ENCODE measurements at places on chromosomes 11 and 22. TPM values are rescaled to one million over a fixed set of nuclear protein-coding genes. Genes with fewer than 3 reads are reported as not detected.

PATE4 gene
- polyA plus RNA-seq = not detected

DNA sequence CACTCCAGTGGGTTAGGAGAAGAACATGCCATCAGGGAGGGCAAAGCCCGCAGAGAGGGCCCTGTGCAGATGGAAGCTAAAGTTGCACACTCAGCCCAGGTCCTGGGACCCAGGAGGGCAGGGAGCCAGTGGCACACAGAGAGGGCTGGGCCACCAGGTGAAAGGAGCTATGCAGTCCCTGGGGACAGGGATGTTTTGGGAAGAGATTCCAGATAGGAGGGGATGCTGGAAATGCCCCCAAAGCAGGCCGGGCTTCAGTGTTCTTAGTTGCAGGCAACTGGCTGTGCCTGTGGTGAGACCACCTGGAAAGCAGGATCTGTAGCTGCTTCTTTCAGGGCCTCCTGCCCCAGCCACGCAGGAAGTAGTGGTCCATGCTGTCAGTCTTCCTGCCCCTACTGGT lies 19.6 kb downstream of the ANKK1 start:
- DNase-seq = no peak

- DNase-seq = no peak
Observed at GRCh38 chr11:61267437-61267841, 26.5 kb downstream of the PGA5 start.

HINFP gene
- polyA plus RNA-seq = 30.8 TPM

DNA sequence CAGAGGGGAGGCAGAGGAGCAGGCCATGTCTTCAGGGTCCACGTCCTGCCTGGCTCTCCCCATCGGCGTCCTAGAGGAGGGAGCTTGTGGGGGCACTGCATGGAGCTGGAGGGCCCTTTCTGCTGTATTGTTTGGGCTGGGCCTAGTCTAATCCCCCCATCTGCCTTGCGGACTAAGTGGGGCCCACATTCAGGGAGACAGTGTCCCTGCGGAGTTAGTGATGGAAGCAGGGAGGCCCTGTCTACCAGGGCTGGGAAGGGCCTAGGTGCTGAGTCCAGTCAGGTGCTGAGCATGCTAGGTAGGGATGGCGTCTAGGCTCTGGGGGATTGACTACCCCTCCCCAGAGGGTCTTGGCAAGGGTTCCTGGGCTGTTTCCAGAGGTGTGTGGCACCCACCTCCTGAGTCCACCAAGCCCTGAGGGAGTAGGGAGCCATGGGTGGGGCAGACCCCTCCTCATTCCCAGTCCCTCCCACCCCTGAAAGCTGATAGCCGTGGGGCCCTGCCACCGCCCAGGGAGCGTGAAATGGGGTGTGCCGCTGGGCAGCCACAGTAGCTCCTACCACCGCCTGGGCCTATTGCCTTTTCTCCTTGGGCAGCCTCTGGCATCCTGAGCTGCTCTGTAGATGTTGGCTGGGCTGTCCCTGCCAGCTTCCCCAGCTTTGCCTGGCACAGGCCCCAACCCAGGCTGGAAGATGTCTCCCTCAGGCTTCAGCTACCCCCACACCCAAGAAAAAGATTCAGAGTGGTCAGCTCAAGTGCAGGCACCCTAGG lies 1.9 kb upstream of the POLD4 start:
- no peak for DNase-seq

All from endothelial cell of umbilical vein (primary cell).